ENCODE measurements at places on chromosomes 1 and 21.
A peak's percentile ranks its signal among the peaks of the same experiment; 100 is the strongest.

DNA sequence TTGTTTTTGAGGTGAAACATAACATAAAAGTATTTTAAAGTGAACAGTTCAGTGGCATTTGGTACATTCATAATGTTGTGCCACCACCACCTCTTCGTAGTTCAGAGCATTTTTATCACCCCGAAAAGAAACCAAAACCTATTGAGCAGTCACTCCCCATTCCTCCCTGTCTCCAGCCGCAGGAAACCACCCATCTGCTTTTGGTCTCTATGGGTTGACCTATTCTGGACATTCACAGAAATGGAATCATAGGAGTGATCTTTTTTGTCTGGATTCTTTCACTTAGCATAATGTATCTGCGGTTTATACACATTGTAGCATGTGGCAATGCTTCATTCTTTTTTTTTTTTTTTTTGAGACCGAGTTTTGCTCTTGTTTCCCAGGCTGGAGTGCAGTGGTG, 141.2 kb downstream of the VPS13D start:
- no peak for DNase-seq

DNA sequence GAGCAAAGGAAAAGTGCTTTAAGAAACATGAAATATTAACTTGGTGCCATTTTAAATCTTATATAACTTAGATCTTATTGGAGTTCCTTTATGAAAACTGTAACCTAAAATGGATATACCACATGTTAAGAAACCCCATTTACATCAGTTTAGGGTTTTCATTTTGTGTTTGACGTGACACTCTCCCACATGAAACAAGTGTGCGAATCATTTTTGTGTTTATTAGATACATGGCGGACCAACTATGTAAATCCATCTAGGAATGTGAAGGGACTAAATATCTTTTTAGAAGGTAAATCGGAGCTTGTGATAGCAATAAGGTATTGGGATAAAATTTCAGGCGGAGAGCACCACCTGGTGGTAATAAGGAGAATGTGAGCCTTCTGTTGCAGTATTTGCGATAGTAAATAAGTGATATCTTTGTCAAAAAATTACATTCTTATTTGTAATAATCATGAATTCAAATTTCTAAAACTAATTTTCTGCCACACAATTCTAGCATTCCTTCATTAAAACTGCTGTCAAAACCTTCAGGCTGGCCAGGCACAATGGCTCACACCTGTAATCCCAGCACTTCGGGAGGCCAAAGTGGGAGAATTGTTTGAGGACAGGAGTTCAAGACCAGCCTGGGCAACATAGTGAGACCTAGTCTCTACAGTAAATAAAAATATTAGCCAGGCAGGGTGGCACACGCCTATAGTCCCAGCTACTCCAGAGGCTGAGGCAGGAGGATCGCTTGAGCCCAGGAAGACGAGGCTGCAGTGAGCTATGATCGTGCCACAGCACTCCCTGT, 31.3 kb downstream of the SMAP2 start:
- no peak for DNase-seq

DNA sequence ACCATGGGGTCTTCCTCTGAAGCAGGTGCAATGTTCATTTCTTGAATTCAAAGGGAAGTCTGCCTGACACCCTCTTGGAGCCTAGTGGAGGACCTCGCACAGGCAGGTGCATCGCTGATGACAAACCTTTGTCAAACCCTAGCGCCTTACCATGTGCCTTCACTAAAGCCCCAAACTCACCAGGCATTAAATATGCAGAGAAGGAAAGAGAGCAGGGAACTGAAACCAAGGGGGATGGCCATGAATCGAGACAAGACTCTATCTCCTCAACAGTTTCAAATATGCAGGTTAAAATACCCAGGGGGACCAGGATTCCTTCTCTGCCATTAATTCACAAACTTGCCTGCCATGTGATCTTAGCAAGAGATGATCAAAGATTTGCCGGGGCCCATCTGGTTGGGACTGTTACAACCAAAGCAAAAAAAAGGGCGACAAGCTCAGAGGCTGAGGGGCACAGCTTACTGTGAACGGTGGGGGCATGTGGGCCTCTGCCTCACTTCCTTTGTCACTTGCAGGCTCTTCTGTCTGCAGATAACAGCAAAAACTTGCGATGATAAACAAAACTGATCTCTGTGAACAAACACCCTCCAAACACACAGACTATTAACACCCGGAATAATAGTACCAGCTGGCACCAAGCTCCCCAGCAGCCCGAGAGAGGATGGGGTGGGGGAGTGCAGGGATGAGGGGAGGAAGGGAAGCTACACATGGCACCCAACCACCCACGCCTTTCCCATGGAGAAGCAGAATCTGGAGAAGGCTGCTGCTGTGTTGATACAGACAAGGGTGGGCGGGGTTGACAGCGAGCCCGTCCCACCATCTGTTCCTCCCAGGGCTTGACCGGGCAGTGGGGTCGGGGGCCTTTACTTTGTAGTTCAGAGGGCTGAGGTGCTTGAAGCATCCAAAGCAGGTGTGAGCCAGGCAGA, 33.9 kb downstream of the TMEM63A start:
- no peak for DNase-seq

DNA sequence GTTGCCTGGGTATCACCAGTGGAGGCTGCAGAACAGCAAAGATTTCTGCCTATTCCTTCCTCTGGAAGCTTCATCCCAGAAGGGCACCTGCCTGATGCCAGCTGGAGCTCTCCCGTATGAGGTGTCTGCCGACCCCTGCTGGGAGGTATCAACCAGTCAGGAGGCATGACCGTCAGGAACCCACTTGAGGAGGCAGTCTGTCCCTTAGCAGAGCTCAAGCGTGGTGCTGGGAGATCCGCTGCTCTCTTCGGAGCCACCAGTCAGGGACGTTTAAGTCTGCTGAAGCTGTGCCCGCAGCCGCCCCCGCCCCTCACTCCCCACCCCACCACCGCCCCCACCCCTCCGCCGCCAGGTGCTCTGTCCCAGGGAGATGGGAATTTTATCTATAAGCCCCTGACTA, 23.1 kb upstream of the HFM1 start:
- DNase-seq, result no peak

- DNase-seq, result no peak
Observed at GRCh38 chr1:2809656-2810055, 8.2 kb upstream of the TTC34 start.

GRCh38 chr1:64343823-64344190, 126.1 kb upstream of the CACHD1 start:
- DNase-seq, result no peak

- no peak for DNase-seq
Observed at GRCh38 chr1:150999926-151000325, 6.8 kb downstream of the MINDY1 start.

GRCh38 chr1:202692959-202693555, 17.2 kb downstream of the SYT2 start:
- peak; percentile 82 for DNase-seq

Data from stimulated activated CD8-positive, alpha-beta memory T cell treated with anti-CD3 and anti-CD28 coated beads, Interleukin-4, amount 100 ng/mL, for 48 hours (primary cell).